Activated CD4-positive, alpha-beta T cell treated with anti-CD3 and anti-CD28 coated beads, Interleukin-2, amount 50 U/mL, for 48 hours (primary cell): ENCODE measurements at places on chromosomes 3 and 15.

GRCh38 chr3:45362758-45363157 is 25.6 kb upstream of the LARS2 start:
- no peak for DNase-seq

DNA sequence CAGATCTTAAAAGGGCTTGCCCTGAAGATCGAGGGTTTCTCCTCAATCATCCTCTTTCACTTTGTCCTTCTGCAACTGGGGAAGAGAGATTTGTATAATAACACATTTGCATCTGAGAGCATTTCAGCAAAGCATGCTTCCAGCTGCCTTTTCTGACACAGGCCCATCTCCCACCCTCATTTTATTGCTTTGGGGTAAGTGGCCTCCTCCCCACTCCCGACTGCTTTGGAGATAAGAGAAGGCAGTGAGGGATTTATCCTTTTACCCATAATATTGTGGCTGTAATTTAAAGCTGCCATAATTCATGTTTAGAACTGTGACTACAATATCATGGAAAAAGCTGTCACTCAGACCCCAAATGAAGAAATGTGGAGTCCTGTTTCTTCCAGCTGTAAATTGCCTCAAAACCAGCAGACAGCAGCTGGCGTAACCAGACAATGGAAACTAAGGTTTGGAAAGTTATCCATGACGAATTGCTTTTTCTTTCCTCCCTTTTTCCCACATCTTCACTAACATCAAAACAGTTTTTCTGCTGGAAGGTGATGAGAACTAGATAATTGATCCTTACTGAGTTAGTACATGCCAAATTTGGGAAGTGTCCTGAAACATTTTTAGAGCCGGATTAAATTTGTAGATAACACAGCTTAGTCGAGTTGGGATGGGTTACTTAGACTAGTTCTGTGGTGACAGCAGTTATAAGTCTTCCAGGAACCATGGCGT is 104.2 kb upstream of the PFN2 start:
- no peak for DNase-seq

DNA sequence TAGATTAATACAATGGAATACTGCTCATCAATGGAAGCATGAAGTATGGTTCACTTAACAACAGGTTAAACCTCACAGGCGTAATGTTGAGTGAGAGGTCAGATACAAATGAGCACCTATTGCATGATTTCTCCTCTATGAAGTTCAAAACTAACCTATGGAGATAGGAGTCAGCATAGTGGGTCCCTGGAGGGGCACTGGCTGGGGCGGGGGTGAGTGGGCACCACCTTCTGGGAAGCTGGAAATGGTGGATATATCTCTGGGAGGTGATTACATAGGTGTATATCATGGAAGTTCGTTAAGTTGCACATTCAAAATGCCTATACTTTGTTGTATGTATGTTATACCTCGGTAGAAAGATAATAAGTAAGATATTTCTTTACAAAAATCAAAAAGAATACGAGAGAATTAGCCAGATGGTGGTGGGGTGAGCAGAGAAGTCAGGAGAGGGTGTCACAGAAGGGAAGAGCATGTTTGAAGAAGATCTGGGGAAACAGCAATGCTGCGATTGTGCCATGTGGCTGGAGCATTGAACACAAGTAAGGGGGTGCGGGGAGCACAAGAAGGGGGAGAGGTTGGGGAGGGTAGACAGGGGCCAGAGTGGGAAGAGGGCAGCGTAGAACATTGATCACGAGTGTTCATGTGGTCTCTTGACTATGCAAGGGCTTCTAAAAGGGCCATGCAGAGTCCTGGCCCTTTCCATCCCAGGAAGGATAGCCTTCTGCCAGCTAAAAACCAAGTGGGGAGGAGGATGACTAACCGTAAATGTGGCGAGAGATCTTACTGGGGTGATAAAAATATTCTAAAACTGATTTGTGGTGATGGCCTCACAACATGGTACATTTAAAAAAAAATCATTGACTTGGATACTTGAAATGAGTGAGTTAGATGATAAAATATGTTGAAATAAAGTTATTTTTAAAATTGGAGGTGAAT is 30.2 kb downstream of the ITGA11 start:
- DNase-seq = no peak

GRCh38 chr3:81871358-81872155 is 110.1 kb upstream of the GBE1 start:
- DNase-seq = no peak

GRCh38 chr3:108118038-108118768 is 27.4 kb upstream of the CD47 start:
- DNase-seq = no peak

GRCh38 chr3:149647812-149648211 is 10.0 kb downstream of the WWTR1 start:
- no peak for DNase-seq

- no peak for DNase-seq
Observed at GRCh38 chr3:46670891-46671427, 22.5 kb downstream of the ALS2CL start.

GRCh38 chr3:3172627-3173026 is 6.9 kb downstream of the CRBN start:
- no peak for DNase-seq
